ENCODE measurements at places on chromosomes 4 and X. TPM values are rescaled to one million over a fixed set of nuclear protein-coding genes. Genes with fewer than 3 reads are reported as not detected.
A peak's percentile ranks its signal among the peaks of the same experiment; 100 is the strongest.

Gene NFXL1
- 11.2 TPM for total RNA-seq

Gene NAA11
- not detected for total RNA-seq

Gene F11
- total RNA-seq: 2.8 TPM

Gene HTN3
- not detected for total RNA-seq

Gene PPEF1
- 0.80 TPM for total RNA-seq

- H3K36me3 ChIP-seq: no peaks in the 10 kb centered on the region
- H3K27ac ChIP-seq: peak overlapping the region; percentile 9
- H3K4me3 ChIP-seq: no peak overlapping the region
- H3K27me3 ChIP-seq: no peaks in the 10 kb centered on the region
- H3K4me1 ChIP-seq: peaks cover 5% of the 10 kb centered on the region
- no peak for DNase-seq
These were observed 3.5 kb upstream of the MAD2L1 start for GRCh38 chr4:120070196-120070595.

GRCh38 chr4:68366600-68366999, 16.7 kb upstream of the YTHDC1 start:
- peaks cover 3% of the 10 kb centered on the region for H3K4me1 ChIP-seq
- no peak for DNase-seq
- H3K27ac ChIP-seq: no peak overlapping the region
- no peak overlapping the region for H3K4me3 ChIP-seq

- DNase-seq: no peak
- no peak overlapping the region for H3K27ac ChIP-seq
- no peaks in the 10 kb centered on the region for H3K27me3 ChIP-seq
- H3K4me1 ChIP-seq: no peaks in the 10 kb centered on the region
- no peaks in the 10 kb centered on the region for H3K36me3 ChIP-seq
These were observed 316.0 kb downstream of the TRIML1 start for GRCh38 chr4:188455062-188455752.

- H3K27me3 ChIP-seq: no peaks in the 10 kb centered on the region
- no peak overlapping the region for H3K27ac ChIP-seq
- peaks cover 14% of the 10 kb centered on the region for H3K4me1 ChIP-seq
- peak; percentile 87 for DNase-seq
- H3K4me3 ChIP-seq: no peak overlapping the region
These were observed 66.5 kb downstream of the CHRNA9 start for GRCh38 chr4:40401631-40402030.

GRCh38 chr4:72568959-72569718, at the start of gene ADAMTS3:
TSS of gene ADAMTS3 (minus strand) at chr4:72569221. CDS start at chr4:72568762, 459 bp downstream.
- no peaks in the 10 kb centered on the region for H3K36me3 ChIP-seq
- H3K27ac ChIP-seq: peak within 1 kb of the TSS; percentile 59

- DNase-seq: no peak
- no peaks in the 10 kb centered on the region for H3K4me1 ChIP-seq
- H3K36me3 ChIP-seq: no peaks in the 10 kb centered on the region
- peaks cover 9% of the 10 kb centered on the region for H3K27me3 ChIP-seq
- no peak overlapping the region for H3K27ac ChIP-seq
- no peak overlapping the region for H3K4me3 ChIP-seq
These were observed 204.6 kb downstream of the RBMX2 start for GRCh38 chrX:130606425-130606824.

DNA sequence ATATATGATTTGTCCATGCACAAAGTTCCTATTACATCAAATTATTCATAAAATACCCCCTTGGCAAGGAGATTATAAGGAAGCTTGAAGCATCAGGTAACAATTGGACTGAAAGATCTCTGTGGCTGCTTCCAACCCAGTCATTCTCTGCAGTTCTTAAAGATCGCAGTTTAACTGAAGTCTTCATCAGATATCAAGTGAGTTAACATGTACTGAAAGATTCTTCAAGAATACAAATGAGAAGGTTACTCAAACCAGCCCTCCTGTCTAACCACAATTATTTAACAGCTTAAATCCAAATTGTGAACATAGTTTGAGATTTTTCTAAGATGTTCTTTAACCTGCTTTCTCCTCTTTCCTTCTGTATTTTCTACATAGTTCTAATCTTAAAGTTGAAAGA, 56.1 kb downstream of the SLC10A7 start:
- no peaks in the 10 kb centered on the region for H3K36me3 ChIP-seq
- no peak for DNase-seq
- H3K4me1 ChIP-seq: no peaks in the 10 kb centered on the region
- H3K4me3 ChIP-seq: no peak overlapping the region
- H3K27ac ChIP-seq: no peak overlapping the region

GRCh38 chr4:81519856-81520255, 48.1 kb upstream of the RASGEF1B start:
- H3K36me3 ChIP-seq: no peaks in the 10 kb centered on the region
- H3K27ac ChIP-seq: no peak overlapping the region
- no peaks in the 10 kb centered on the region for H3K4me1 ChIP-seq
- no peaks in the 10 kb centered on the region for H3K27me3 ChIP-seq
- H3K4me3 ChIP-seq: no peak overlapping the region

GRCh38 chr4:36509845-36510244, 228.4 kb downstream of the DTHD1 start:
- no peaks in the 10 kb centered on the region for H3K36me3 ChIP-seq
- no peaks in the 10 kb centered on the region for H3K27me3 ChIP-seq
- H3K27ac ChIP-seq: no peak overlapping the region
- no peak overlapping the region for H3K4me3 ChIP-seq
- no peaks in the 10 kb centered on the region for H3K4me1 ChIP-seq
- no peak for DNase-seq

DNA sequence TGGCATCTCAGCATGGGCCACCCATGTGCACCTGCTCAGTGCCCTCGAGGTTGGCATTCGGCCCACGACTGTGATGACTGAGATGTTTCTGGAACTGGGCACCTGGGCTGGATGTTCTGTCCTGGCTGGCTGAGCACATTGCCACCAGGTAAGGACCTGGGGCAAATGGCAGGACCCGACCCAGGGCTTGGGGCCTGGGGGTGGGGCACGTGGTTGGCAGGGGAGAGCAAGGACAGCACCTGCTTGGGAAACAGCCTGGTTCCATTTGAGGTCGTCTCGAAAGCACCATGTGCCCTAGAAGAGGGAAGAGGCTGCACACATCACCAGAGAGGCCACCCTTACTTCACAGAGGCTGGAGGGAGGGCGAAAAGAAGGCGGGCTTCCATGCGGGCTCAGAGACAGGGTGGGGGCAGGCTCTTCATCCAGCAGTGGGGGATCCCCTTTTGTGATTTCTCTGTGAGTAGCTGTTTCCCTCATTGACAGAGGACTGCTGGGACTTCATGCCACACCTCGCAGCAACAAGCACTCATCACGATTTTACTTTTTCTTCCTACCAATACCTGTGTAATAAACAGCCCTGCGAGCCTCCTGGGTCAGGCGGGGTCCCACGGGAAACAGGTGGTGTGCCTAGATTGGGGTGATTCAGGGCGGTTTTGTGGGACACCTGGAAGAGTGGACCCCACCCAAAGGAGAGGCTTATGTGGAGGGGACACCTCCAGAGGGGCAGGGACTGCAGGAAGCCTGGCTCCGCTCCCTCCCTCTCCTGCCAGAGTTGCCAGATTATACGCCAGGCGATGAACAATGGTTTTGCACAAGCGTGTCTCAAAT, 12.0 kb downstream of the TMEM187 start:
- no peaks in the 10 kb centered on the region for H3K36me3 ChIP-seq
- H3K27me3 ChIP-seq: no peaks in the 10 kb centered on the region
- no peak for DNase-seq

- H3K27me3 ChIP-seq: no peaks in the 10 kb centered on the region
- H3K4me1 ChIP-seq: peaks cover 17% of the 10 kb centered on the region
- no peaks in the 10 kb centered on the region for H3K36me3 ChIP-seq
- H3K27ac ChIP-seq: no peak overlapping the region
These were observed 9.5 kb downstream of the OGT start for GRCh38 chrX:71542411-71542810.

DNA sequence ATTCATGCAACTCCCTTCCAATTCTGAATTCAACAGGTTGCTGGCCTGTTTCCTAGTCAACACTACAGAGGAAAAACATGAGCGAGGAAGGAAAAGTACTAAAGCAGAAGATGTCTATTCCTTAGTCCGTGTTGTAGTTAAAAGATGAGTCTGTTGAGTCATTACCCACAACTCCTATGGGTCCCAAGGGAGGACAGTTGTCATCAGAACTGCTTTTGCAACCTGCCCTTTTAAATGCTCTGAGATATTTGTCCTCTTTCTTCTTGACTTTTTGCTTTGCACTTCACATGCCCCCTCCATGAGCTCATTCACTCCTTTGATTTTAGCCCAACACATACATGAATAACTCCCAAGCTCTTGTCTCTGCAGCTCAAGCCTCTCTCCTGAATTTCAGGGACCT, 119.2 kb downstream of the CORIN start:
- H3K4me1 ChIP-seq: no peaks in the 10 kb centered on the region
- DNase-seq: no peak
- H3K36me3 ChIP-seq: no peaks in the 10 kb centered on the region
- no peak overlapping the region for H3K27ac ChIP-seq

GRCh38 chr4:54227256-54228055, 1.6 kb upstream of the PDGFRA start:
- peak; percentile 76 for DNase-seq
- peaks cover 10% of the 10 kb centered on the region for H3K36me3 ChIP-seq
- peak overlapping the region; percentile 1 for H3K4me3 ChIP-seq
- H3K27me3 ChIP-seq: peaks cover 65% of the 10 kb centered on the region
- peak overlapping the region; percentile 40 for H3K27ac ChIP-seq
